ENCODE measurements at places on chromosomes 4 and X.

DNA sequence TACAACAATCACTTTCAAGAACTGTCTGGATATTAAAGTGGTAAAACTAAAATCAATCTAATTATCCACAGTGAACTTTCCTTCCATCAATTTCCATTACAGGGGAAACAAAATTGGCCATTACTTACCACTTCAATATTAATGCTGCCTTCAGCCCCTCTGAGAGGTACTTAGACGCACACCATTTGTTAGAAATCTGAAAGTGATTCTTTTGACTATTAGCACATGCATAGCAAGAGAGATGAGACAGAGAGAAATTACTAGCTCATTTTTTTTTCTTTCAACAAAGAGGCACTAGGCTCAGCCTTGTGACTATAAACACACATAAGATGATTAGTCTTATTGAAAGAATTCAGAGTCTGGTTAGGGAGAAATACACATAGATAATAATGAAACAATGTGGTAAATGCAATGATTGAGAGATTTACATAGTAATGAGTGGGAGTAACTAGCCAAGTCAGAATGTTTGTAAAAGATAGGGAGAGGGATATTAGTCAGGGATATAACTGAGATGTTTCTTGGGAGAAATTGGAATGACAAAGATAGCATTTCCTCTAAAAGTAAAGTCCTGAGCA lies 93.3 kb downstream of the YIPF7 start:
- DNase-seq: no peak

GRCh38 chr4:88159229-88159725 lies 838 bp upstream of the ABCG2 start:
- DNase-seq: no peak

DNA sequence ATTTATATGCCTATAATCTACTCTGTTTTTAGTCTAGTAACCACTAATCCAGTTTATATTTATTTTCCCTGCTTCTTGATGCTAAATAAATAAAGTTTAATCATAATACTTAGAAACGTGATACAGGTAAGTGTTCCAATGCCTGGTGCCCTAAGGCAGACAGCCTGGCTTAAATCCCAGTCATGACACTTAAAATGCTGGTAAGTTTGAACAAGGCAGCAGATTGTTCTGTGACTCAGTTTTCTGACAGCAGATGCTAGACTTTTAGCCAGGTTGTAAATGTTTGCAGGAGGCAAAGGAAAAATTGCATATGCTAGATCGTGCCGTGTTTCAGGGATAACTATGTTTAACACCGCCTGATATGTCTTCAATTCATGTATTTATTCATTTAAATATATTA lies 2661.6 kb downstream of the PCDH7 start:
- DNase-seq: no peak

GRCh38 chr4:78654807-78655206 lies 103.2 kb downstream of the ANXA3 start:
- DNase-seq: no peak

GRCh38 chr4:173191623-173192041 lies 23.0 kb downstream of the GALNT7 start:
- DNase-seq: peak; percentile 19

- no peak for DNase-seq
Measured at GRCh38 chr4:16760617-16761363, 137.7 kb downstream of the LDB2 start.

DNA sequence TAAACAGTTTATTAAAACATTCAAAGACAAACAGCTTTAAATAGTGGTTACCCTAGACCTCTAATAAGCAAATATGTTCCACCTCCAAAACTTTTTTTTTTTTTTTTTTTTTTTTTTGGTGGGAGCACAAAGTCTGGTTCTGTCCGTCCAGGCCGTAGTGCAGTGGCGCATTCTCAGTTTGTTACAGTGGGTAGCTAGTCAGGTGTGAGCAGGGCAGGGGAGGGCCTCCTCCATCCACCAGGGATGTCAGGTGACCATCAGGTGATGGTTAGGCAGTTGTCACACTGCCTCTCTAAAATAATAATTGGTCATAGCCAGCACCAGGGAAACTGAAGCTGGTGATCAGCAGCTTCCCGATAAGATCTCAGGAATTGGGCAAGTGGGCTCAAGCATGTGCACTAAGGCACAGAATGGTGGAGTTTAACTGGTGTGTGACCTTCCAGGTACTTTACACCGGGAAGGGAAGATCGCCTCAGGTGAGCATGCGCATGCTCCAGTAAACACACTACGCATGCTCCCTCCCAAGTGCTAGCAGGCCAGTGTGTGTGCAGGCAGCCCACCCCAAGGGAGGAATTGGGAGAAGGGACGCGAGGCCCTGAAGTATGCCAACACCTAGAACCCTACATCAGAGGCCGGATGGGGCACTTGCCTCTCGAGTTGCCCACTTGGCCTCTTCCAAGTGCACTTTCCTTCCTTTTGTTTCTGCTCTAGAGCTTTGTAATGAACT lies 27.2 kb downstream of the TNIP2 start:
- DNase-seq: no peak

- no peak for DNase-seq
Measured at GRCh38 chr4:98341309-98341708, 80.1 kb downstream of the RAP1GDS1 start.

- no peak for DNase-seq
Measured at GRCh38 chrX:152614791-152615190, 22.9 kb upstream of the GABRQ start.

DNA sequence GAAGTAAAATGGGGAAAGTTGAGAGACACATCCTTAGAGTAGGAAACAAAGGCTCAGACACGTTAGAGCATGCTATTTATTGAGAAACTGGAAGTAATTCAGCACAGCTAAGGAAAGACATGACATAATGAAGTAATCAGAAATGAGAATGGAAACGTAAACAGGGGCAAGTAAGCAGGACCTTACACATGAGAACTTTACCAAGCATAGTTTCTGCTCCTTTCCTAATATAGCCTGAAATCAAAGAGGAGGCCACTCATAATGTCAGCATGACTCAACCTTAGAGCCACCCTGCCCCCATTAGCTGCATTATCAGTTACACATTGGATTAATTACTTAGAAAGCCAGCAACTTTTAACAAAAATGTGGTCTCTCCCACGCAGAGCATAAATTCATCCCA lies 558.3 kb upstream of the GRIA3 start:
- DNase-seq: no peak

DNA sequence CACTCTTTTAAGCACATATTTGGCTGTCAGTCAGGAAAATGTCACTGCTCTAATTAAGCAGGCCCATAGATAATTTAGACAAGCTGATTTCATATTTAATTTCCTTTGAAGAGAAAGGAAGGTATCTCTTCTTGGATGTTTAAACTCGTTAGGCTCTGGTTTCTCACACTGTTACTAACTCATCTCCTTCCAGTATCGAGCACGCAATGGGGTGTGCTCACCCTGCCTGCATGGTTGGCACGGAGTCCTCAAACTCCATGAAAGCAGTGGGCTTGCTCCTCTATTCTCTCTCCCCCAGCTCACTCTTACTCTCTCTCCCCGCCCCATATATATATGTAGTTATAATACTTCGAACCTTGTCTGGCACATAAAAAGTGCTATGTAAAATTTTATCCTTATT lies 76.9 kb downstream of the EGF start:
- no peak for DNase-seq
